ENCODE measurements at places on chromosomes 11 and 22.

GRCh38 chr11:13169709-13170108 lies 107.9 kb upstream of the BMAL1 start:
- DNase-seq = no peak

DNA sequence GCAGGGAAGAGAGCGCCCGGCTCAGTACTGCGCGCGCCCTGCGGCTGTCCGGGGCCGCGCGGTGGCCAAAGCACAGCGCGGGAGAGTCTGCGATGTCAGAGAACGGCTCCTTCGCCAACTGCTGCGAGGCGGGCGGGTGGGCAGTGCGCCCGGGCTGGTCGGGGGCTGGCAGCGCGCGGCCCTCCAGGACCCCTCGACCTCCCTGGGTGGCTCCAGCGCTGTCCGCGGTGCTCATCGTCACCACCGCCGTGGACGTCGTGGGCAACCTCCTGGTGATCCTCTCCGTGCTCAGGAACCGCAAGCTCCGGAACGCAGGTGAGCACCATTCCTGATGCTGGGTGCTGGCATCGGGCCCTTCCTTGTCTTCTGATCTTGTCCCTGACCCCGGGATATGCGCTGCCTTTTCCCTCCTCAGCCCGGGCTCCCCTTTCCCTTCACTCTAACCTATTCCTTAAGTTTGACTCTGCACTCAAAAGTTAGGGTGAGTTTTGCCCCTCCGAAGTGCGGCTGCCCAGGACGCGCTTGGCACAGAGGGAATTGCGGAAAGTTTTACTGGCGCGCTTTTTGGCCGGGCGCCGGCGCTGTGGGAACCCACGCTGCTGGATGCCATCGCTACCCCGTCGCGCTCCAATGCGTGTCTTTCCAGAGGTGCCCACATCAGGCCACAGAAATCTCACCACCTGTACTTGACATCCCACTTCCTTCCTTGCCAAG lies at the start of gene MTNR1B:
Gene MTNR1B, plus strand, starts transcription at position 18 of the 714 bp plus-strand sequence. Its CDS starts 75 bp downstream, at position 93.
- DNase-seq = no peak

DNA sequence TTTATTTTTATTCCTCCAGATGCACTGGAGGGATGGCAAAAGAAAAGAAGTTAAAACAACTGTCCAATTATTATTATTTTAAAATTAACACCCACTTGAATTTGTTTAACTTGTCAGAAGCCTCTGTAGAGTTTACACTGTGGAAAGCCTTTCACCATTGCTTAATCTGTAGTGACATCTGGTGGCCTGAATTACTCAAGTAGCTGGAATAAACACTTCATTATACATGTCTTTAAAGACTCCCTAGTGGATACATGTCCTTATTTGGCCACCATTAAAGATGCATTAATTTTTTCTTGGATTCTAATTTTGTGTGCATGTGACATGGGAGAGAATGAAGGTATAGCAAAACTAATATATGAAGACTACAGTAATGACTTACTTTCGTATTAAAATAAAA lies 1496.5 kb downstream of the FAM181B start:
- no peak for DNase-seq

GRCh38 chr22:40385036-40385782 lies 14.8 kb downstream of the SGSM3 start:
- DNase-seq = no peak

- DNase-seq = no peak
Measured at GRCh38 chr11:103727262-103727661, 309.2 kb upstream of the DDI1 start.

DNA sequence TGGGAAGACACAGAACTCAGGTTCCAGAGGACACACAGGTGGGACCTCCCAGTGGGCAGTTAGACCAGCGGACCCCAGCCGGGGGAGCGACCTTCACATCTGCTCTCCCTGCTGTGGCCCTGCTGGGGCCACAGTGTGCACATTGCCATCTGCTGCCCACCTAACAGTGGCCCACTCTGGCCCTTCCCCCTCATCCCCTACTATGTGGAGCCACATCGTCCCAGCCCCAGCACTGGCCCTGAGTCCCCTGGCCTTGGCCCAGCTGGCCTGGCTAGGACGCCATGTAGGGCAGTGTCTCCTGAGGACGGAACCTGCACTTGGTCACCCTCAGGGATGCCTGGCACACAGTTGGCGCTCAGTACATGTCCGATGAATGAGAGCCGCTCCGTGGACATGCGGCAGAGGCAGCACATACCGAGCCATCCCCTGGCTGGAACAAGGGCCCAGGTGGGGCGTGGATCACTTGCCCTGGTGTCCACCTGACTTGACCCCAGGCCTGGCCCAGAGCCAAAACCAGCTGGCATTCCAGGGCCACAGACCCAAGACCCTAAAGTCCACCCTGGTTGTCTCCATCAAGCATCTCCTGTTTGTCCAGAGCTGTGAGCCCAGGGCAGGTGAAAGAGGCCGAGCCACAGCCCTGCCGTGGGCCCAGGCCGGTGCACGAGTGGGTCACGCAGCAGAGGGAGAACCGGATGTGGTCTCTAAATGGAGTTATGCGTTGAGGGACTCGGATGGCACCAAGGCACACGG lies 93.1 kb upstream of the FGF3 start:
- no peak for DNase-seq

DNA sequence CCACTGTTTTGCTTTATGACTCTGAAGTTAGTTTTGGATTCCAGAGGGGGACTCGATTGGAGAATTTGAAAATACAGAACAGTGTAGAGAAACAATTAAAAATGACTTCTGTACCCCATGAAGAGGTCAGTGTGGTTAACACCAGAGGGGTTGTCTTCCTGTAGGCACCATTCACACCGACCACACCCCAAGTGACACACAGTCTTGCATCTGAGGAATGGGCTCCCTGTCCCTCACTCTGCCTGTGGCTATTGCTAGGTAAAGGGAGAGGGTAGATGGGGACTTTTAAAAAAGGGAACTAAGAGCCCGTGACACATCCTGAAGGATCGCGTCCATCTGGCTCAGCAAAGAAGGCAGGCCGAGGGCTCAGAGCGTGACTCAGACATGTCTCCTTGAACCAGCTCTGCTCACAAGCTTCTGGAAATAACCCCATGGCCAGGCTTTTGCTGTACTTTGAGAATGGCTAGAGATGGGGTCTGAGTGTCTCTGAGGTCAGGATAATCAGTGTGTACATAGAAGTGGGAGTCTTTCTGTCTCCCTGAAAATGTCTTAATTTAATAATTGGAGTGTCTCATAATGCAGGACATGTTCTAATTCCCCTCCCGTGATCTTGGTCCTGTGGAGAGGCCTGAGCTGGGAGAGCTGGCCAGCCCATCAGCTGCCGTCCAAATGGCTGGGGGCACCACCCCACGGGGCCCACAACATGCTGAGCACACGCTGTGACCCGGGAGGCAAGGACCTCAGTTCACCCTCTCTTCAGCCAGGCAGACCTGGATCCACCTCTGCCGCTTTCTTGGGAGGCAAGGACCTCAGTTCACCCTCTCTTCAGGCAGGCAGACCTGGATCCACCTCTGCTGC lies 39.3 kb downstream of the SGSM1 start:
- DNase-seq = no peak

DNA sequence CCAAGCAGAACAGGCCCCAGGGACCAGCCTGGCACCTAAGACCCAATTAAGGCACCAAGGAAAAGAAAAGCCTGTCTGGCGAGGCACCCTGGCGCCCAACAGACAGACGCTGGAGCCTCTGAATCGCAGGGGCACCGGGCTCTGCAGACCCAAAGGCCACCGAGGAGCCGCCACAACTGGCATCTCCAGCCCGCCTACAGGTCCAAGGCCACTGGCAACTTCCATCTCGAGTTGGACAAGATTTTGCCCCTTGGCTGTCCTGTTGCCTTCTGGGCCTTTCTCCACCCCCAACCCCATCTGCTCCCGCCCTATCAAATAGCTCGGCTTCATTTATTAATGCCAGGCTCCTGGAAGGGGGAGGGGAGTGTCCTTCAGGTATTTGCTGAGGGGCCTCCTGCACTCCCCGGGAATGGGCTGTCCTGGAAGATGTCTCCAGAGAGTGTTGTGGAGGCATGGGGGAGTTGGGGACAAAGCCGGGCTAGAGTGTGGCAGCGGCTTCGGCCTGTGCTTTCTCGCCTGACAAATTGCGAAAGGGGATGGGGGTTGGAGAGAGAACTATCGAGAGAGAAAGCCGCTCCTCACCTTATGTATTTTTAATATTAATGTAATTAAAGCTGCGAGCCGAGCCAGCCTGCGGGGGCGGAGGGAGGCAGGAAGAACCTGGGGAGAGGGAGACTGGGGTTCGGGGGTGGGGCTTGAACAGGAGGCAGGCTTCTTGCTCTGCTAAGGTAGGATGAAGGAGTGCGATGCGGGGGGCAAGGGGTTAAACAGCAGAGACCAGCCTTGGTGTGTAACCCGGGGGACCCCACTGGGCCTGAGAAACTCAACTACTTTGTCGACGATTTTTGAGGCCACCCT lies 2.0 kb downstream of the DSCAML1 start:
- DNase-seq = no peak

DNA sequence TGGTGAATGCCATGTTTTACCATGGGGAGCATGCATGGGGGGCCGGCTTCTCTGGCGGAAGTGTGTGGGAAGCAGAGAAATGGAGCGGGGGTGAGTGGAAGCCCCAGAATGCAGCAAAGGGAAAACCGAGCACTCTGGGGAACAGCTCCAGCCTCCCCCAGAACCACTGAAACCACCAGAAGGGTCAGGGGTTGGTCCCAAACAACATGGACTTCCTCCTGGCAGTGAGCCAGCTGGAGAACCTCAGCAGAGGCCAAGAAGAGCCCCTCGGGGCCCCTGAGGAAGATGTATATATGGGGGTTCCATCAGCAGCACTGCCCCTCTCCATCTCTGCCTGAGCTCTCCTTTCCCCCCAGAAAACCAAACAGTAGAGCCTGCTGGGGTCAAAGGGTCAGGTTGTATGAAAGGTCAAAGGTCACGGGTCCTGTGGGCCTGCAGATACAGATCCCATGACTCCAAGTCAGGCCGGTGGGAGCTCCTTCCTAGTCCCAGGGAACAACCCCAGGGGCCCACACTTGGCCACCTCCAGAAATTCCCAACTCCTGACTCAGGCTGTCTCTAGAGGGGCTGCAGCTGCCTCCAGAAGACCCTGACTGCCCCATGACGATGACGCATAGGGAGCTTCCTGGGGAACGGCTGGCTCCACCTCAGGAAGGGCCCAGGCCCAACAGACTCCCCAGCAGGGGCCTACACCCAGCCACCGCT lies 48.5 kb upstream of the TIMP3 start:
- no peak for DNase-seq

DNA sequence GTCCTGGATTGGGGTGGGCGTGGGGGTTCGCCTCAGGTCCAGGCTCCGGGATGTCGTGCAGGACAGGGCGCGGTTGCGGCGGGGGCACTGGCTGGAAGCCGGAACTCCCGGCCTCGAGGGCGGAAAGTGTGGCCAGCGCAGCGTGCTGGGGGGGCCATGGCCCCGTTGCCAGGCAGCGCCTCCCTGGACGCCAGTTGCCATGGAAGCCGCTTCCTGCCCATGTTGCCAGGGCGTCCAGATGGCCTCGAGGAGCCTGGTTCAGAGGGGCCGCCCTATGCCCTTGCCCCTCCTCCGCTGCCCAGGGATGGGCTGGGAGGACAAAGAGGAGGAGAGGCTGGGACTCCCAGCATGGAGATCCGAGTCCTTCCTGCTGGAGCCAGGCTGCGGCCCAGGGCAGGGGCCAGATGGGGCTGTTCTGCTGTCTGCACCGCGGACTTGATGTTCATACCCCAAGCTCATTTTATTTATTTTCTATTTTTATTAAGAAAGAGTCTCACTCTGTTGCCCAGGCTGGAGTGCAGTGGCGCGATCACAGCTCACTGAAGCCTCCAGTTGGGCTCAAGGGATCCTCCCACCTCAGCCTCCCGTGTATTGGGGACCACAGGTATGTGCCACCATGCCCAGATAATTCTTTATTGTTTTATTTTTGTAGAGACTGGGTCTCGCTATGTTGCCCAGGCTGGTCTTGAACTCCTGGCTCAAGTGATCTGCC lies 4.6 kb upstream of the CCDC188 start:
- DNase-seq = peak; percentile 44

- no peak for DNase-seq
Measured at GRCh38 chr11:87223816-87224215, 186.1 kb downstream of the TMEM135 start.

DNA sequence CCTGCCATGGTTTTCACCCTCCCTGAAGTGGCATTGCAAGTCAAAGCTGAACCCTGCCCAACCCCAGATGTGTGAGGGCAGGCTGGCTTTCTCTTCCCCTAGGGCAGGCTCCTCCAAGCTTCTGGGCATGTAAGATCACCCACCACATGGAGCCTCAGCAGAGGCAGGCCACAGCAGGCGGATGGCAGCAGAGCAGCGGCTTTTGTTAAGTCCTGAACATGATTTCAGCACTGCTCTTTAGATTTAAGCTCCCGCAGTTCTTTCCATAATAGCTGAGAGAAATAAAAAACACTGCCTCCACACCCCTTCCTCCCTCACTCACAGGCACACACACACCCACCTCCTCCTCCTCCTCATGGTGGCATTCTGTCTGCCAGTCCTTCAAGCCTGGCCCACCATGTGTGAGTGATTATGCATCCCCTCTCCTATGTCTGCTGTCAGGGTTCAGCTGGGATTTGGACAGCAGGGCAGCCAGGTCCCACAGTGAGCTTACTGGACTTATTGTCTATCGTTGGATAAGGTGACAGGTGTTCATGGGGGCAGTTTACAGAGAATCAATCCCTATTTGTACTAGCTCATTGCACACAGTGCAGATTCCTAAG lies 5.0 kb upstream of the NTM start:
- DNase-seq = no peak

DNA sequence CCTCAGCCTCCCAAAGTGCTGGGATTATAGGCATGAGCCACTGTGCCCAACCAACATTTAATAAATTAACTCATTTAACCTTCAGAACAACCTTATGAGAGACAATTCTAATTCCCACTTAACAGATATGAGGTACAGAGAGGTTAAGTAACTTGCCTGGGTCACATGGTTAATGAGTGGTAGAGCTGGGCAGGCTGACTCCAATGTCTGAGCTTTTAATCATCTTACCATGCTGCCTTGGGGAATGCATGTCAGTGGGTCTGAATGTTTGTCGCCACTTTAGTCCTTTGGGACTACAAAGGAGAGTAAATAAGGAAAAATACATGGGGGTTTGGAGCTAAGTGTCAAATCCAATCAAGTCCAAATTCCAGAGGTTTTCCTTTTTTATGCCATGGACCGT lies 11.2 kb upstream of the PIK3C2A start:
- no peak for DNase-seq

GRCh38 chr11:27287205-27287604 lies 75.8 kb downstream of the CCDC34 start:
- no peak for DNase-seq

GRCh38 chr11:122076512-122077120 lies 39.4 kb downstream of the BLID start:
- no peak for DNase-seq

DNA sequence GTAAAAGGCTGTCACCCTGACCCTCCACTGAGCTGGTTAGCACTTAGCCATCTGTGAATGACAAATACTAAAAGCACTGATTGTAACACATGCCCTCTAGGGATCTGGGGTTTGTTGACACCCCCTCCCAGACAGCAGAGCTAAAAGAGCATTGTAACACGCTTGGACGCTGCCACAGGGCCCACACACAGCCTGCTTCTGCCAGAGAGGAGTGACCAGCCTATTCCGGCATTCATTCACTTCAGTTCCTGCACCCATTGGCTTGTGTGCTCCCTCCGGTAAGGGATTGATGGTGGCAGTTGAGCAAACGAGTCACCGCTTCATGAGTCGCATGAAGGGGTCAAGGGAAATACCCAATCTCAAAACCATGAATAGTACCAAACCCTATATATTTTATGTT lies 15.8 kb downstream of the OR10D3 start:
- no peak for DNase-seq

- no peak for DNase-seq
Measured at GRCh38 chr11:67543585-67543984, 20.3 kb upstream of the CABP2 start.
